ENCODE measurements at places on chromosomes 16 and 17. TPM values are rescaled to one million over a fixed set of nuclear protein-coding genes. Genes with fewer than 3 reads are reported as not detected.

METTL26 gene
- total RNA-seq, result 57.0 TPM

C17orf100 gene
- 0.12 TPM for total RNA-seq

SLC22A31 gene
- total RNA-seq, result not detected

CORO6 gene
- total RNA-seq, result 12.4 TPM

SLC16A13 gene
- 1.1 TPM for total RNA-seq

GCGR gene
- total RNA-seq, result not detected

CAVIN1 gene
- 1,335 TPM for total RNA-seq

All from hair follicle dermal papilla cell (primary cell).